ENCODE measurements at places on chromosomes 7 and 10. TPM values are rescaled to one million over a fixed set of nuclear protein-coding genes. Genes with fewer than 3 reads are reported as not detected.

DNA sequence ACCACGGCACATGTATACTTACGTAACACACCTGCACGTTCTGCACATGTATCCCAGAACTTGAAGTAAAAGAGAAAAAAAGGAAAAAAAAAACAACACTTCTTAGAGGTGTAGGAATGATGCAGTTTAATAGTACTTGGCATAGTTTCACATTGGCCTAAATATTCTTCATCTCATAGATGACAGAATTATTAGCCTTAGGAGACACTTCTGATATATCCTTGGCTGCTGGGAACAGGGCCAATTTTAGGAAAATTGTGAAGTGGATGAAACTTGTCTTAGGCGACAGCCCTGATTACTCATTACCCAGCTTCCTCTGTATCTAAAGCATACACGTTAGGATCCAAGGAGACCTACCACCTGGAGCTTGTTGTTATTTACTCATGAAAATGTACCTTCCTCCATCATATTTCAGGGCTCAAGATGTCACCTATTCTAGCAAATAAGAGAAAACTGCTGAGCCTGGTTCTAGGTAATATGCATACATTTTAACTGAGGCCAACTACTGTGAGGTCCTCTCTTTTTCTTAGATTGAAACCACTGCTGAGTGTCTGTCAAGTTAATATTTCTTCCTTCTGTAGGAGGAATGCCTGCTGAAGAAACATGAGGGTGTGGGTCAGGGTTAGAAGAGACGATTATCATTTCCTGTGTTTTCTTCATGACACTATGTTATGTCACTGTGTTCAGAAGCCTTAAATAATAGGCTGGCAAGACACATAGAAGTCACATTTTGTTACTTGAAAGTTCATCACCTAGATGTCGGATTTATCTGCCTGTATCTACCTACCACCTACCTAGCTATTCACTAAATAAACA is 44.3 kb downstream of the CPED1 start:
- DNase-seq = no peak

- no peak for DNase-seq
Observed at GRCh38 chr10:16437540-16437894, 707 bp downstream of the PTER start.

DNA sequence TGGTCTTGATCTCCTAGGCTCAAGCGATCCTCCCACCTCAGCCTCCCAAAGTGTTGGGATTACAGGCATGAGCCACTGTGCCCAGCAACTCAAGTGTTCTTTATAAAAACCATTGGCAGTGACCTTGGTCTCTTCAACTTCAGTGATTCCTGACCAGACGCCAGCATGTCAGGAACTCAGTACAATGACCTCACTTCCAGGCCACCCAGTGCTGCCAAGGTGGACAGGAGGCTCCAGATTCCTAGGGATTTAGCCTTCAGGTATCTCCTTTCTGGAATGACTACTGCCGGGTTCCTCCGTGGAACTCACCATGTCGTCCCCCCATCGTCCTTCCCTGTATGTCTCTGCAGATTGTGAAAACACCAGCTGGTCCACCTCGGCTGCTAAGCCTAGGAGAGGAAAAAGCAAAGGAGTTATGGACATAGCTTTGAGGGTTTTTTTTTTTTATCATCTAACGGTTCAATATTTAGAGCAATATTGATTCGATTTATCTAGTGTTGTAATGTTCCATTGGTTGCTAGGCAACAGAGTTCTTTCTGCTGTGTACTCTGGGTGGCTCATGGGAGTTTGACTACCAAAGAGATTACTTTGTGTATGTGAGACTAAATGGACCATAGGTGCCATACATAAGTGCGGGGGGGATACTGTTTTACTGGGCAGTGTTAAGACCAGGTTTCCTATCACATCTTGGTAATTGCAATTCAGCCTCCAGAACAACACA is 425.8 kb upstream of the AUTS2 start:
- no peak for DNase-seq

GRCh38 chr7:30159698-30160143 is 24.9 kb downstream of the MTURN start:
- DNase-seq = peak; percentile 50

- no peak for DNase-seq
Observed at GRCh38 chr7:36154255-36155212, 1.5 kb downstream of the EEPD1 start.

- DNase-seq = no peak
Observed at GRCh38 chr7:2063563-2064260, 169.0 kb downstream of the MAD1L1 start.

The ZPBP gene
- total RNA-seq = not detected

The HOXA7 gene
- total RNA-seq = not detected

The PAX4 gene
- total RNA-seq = not detected

The PRPS1L1 gene
- total RNA-seq = not detected
